ENCODE measurements at places on chromosomes 7 and 10.

DNA sequence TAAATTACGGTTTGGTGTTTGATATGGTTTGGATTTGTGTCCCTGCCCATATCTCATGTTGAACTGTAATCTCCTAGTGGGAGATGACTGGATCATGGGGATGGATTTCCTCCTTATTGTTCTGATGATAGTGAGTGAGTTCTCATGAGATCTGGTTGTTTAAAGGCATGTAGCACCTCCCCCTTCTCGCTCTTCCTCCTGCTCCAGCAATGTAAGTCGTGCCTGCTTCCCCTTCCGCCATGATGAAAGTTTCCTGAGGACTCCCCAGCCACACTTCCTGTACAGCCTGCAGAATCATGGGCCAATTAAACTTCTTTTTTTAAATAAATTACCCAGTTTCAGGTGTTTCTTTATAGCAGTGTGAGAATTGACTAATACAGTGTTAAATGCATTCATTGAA is 116.6 kb downstream of the DOCK4 start:
- DNase-seq = no peak

DNA sequence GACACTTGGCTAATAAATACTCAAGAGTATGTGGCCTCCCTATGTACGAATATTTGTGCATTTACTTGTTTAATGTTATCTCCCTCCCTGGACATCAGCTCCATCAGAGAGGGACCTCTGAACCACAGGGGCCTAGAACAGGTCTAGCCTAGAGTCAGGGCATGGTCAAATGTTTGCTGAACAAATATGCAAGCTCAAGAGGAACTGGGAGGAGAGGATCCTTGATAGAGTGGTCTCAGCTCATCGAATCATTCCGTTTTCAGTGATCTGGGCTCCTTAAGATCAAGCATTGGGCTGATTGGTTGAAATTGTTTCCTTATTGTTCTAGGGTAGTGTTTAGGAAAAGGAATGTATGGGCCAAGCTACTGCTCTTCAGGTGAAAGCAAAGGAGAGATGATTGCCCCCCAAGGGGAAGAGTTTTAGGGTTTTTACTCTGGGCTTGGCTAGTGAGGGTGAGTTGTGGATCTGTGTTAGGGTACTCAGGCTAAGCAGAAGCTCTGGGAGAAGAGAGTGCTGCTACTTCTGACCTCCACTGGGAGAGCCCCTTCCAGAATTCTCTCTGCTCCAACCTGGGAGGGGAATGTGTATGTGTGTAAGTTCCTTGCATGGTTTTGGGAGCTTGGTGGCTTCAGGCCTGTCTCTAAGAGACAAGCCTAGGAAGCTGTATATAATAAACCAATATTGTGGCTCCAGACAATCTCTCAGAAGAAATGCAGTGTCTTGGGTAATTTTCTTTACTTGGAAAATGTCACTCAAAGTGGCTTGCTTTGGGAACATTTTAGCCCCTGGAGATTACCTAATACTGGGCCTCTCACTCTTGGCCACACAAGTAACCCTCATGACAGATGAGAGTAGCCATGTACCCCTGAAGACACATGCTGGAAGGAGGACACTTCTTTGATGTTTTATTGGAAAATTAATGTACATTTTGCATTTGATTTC is 110.0 kb downstream of the EMX2 start:
- DNase-seq = no peak

DNA sequence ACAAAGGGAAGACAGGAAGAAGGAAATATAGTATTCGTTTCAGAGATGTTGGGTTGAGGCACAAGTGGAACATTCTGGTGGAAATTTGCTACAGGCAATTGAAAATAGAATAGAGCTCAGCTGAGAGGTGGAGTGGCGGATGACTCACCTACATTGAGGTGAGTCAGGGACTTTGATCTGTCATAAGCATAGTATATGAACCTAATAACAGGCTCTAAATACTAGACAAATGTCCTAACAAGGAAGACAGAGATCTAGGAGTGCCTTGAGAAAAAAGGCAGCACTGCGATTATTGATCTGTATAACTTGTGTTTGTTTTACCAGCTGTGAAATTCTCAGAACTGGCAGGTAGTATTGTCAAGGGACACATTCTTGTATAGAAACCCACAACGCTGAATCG is 907 bp upstream of the IFRD1 start:
- no peak for DNase-seq

GRCh38 chr10:126833542-126833941 is 71.7 kb upstream of the DOCK1 start:
- no peak for DNase-seq
